ENCODE measurements at places on chromosomes 11 and 22. TPM values are rescaled to one million over a fixed set of nuclear protein-coding genes. Genes with fewer than 3 reads are reported as not detected.

Gene MICAL2
- total RNA-seq, result 703 TPM

Gene TCN2
- total RNA-seq, result 7.4 TPM

Gene RCOR2
- total RNA-seq, result 5.8 TPM

Gene HOATZ
- not detected for total RNA-seq

Gene SNX32
- 4.0 TPM for total RNA-seq

Gene OR51A2
- not detected for total RNA-seq

Gene TMEM191C
- 1.1 TPM for total RNA-seq

Gene OR51E2
- total RNA-seq, result not detected

Gene VPREB1
- total RNA-seq, result not detected

Gene OR8K1
- not detected for total RNA-seq

Gene DRD2
- not detected for total RNA-seq

Gene TPBGL
- total RNA-seq, result under 0.01 TPM

Gene GAL3ST3
- 0.13 TPM for total RNA-seq

Gene GTSE1
- total RNA-seq, result 1.5 TPM

Measured in smooth muscle cell of the pulmonary artery (primary cell).